ENCODE measurements at places on chromosomes 3 and 15.
A peak's percentile ranks its signal among the peaks of the same experiment; 100 is the strongest.

GRCh38 chr15:60922736-60923135, 306.4 kb downstream of the RORA start:
- DNase-seq: no peak

DNA sequence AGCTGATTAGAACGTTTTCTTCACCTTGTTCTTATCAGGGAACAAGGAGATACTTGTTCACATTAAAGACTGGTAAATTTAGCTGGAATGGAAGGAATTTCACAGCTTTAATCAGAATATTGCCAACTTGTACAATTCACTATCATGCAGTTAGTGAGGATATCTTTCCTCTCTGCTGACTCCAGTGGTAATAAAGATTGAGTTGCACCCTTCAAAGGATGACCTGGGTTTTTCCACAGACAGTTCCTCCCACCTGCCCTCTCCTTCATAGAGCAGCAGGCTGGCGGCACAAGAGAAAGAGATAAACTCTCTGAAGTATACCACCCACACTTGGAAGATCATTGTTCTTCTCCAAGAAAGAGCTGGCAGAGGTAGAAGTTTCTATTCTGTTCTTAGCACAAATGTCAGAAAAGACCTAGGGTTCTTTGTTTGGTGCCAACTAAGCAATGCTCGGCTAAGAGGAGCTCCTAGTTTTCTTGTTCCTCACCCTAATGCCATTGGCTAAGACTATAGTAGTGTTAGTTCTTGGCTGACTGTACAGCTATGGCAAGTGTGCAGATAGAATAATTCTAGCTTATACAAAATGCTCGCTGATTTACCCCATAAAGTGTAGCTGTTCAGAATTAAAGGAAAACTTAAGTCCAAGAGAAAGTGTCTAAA, 169.1 kb downstream of the CLSTN2 start:
- DNase-seq: no peak

DNA sequence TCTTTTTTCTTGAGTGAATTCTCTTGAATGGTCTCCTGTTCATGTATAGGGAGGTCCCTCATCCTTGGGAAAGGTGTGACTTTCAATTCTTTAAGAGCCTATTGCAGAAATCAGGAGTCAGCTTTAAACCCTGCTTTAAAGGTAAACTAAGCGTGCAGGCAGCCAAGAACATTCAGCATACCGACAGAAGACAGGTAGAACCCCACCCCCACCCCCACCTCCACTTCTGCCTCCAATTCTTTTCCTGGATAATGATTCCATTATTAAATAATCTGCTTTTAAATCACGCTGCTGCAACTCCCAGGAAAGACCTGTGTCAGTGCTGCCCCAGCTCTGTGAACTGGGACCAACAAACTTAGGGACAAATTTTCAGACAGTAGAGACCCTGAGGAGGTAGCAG, 49.3 kb upstream of the SKOR1 start:
- DNase-seq: no peak

DNA sequence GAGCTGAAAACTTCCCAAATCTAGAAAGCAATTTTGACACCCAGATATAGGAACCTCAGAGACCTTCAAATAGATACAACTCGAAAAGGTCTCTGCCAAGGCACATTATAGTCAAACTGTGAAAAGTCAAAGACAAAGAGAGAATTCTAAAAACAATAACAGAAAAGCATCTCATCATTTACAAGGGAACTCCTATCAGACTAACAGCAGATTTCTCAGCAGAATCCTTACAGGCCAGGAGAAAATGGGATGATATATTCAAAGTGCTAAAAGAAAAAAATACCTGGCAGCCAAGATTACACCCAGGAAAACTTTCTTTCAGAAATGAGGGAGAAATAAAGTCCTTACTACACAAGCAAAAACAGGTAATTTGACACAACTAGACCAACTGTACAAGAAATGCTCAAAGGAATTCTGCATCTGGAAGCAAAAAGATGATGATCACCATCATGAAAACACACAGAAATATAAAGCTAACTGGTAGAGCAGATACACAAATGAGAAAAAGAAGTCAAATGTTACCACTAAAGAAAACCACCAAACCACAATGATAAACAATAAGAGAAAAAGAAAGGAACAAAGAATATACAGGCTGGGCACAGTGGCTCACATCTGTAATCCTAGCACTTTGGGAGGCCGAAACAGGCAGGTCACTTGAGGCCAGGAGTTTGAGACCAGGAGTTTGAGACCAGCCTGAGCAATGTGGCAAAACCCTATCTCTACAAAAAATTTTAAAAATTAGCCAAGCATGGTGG, 50.4 kb downstream of the ADAM10 start:
- DNase-seq: no peak

DNA sequence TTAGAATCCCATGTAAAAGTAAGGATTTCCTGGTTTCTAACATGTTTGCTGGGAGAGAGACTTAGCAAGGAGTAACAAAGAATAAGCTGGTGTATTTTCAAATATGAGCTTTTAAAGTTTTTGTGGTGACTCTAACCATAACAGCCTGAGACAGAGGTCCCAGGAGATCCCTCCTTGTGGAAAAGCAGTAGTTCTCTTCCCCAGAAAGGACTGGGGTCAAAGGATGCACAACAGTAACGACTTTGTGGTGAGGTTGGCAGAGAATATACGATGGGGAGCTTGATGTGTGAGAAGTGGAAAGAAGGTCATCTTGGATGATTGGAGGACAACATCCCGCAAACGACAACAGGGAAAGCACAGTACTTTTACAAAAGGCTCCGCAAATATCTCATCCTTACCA, 38.2 kb downstream of the ABHD5 start:
- DNase-seq: no peak

DNA sequence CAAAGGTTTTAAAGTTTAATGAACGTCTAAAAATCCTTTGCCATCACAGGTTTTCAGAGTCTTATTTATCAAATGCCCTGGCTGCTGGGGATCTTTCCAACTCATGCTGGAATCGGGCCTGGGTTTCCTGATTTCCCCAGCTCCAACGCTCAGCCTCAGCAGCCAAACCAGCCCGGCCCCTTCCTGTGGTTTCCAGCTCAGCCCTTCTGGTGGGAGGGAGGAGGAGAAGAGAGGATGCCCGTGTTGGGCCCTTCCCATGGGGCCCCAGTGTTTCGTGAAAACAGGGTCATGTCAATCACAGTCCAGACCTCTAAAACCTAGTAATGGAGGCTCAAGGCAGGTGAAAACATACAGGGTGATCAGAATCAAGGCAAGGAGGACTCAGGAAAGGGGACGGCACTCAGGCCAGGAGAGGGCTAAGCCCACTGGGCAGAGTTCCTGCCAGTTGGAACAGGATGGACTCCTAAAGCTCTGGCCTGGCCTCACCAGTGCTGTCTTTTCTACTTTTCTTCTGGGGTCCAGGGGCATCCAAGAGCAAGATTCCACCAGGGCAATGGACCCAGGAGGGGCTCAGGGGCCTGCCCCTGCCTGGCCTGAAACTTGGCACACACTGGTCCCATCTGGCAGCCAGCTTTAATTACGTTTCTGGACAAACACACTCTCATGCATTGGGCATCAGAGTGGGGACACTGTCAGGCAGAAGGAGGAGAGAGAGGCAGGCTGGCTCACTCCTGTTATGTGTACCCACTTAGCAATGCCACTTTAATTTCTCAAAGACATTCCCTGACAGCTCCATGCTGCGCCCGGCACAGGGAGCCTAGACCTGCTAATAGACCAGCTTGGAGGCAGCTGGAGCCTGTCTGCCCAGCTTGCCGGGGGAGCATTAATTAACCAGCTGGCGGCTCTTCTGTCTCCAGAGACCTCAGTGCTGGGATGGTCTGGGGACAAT, 194.6 kb downstream of the FAM43A start:
- no peak for DNase-seq

GRCh38 chr15:72153269-72154000, 35.2 kb downstream of the SENP8 start:
- no peak for DNase-seq

DNA sequence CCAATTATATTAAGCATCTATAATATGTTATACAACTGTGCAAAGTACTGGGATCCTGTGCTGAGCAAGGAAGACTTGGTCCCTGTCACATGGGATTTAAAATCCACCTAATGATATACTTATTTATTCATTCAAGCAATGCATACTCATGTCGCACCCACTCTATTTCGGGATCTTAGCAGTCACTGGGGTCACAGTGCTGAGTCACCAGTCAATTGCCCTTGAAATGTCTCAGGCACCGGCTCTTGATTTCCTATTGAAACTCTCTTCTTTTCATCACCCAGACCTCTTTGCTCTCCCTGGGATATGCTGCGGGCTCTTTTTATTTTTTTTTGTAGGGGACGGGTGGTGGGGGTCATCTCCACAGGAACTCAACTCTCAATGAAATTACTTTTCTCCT, 194.5 kb upstream of the GAP43 start:
- DNase-seq: no peak

GRCh38 chr3:135807879-135808278, 157.6 kb upstream of the PPP2R3A start:
- no peak for DNase-seq

DNA sequence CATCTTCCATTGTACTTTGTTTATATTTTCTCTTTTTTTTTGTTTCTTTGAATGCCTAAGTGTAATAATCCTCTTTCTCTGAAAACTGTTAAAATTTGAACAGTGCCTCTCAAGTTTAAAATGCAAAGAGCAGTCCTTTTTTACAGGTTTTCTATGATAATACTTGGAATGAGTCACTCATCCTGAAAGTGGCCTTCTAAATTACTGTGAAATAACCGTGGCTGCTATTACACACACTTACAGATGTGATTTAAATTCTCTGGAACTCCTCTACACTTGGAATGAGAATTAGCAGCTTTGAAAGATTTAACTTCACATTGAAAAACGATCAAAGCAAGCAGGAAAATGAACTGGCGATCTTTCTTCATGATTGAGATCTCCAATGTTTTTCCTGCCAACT, 105.9 kb downstream of the ROBO1 start:
- DNase-seq: no peak

DNA sequence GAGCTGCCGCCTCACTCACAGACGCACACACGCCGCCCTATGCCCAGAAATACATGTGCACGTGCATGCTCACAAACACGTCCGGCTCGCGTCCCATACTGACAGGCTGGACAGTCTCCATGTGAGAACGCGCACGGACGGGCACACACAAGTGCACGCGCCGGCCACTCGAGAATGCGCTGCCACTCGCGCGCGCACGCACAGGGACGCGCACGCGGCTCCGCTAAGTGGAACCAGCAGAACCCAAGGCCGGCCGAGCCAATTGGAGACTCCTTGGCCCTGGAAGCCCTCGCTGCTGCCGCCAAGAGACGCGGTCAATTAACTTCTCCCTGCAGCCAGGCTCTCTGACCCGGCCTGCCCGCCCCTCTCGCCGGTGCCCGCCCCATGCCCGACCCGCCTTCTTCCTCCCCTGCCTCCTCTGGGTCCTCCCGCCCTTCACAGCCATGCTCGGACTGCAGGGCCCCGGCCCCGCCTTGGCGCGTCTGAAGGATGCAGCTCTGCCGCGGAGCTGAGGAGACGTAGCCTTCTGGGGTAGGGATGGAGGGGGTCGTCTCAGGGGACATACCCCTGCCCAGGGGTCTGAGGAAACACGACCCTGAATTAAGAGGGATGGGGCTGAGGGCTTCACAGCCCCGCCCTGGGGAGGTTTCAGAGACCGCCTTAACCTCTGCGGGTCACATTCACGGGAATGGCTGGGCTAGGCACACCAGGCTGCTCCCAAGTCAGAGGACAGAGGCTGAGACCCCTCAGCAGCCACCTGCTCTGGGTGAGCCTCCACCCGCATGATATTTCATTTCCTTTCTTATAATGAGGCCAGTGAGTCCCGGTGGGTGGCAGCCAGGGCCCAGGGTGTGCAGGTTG, 15.0 kb downstream of the PTH1R start:
- DNase-seq: peak; percentile 62

DNA sequence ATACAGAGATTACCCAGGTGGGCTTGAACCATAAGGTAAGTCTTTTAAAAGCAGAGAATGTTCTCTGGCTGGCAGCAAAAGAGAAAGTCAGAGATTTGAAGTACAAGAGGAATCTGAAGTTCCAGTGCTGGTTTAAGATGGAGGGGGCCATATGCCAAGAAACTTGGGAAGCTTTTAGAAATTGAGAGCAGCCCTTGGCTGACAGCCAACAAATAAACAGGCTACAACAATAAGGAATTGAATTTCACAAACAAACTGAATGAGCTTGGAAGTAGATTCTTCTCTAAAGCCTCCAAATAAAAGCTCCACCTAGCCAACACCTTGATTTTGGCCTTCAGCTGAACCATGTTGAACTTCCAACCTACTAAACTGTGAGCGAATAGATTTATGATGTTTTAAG, 85.7 kb downstream of the TRIM42 start:
- DNase-seq: no peak

DNA sequence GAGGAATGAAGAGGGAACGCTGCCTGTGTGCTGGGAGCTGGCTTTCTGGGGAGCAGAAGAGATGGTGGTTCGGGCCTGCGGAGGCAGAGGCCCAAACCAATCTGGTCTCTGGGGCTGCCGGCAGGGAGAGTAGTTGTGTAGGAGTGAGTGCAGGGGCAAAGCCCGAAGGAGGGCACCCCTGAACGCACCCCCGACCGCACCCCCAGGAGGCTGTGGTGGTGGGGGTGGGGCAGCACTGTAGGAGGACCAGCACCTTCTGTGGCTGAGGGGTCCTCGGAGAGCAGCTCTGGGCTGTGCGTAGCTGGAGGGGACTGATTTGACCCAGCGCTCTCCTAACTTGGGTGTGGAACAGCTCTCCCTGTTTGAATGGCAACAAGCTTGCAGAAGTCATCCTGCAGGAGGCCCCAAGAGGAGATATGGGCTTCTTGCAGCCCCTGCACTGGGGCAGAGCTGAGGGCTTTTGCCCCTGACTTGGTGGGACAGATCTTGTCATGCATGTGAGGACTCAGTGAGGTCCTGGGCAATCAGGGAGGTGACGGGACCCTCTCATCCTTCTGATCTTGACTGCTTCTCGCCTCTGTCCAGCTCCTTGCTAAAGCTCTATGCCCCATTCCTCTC, 26.1 kb downstream of the C15orf39 start:
- DNase-seq: no peak

- DNase-seq: no peak
Observed at GRCh38 chr3:100072326-100073048, 41.8 kb downstream of the FILIP1L start.

GRCh38 chr3:178075344-178075743, 460.9 kb upstream of the KCNMB2 start:
- DNase-seq: no peak

DNA sequence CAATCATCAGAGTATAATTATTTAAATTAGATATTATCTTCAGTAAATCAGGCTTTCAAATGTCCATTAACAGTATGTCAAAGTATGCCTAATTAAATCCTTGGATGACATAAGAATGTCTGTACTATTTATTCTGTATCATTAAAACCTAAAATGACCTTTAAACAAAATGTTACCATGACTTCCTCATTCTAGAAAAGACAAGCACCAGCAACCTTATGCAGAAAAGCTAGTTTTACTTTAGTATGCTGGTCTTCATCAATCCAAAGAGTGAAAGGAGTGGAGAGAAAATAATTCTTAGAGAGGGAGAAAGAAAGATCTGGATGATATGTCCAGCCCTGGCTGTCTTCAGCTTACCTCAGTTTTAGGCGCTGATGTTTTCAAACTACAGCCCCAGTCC, 140.1 kb upstream of the UBE2E2 start:
- no peak for DNase-seq

- DNase-seq: no peak
Observed at GRCh38 chr3:138200424-138200823, 13.3 kb downstream of the ARMC8 start.

GRCh38 chr15:42027521-42027920, 6.7 kb upstream of the PLA2G4E start:
- no peak for DNase-seq

GRCh38 chr3:63193647-63194046, 84.5 kb upstream of the SYNPR start:
- no peak for DNase-seq

- no peak for DNase-seq
Observed at GRCh38 chr15:70382762-70383458, 285.2 kb upstream of the TLE3 start.
